ENCODE measurements at places on chromosomes 7 and 10.
A peak's percentile ranks its signal among the peaks of the same experiment; 100 is the strongest.

GRCh38 chr7:68417002-68417401 is 1181.3 kb upstream of the AUTS2 start:
- DNase-seq = no peak

DNA sequence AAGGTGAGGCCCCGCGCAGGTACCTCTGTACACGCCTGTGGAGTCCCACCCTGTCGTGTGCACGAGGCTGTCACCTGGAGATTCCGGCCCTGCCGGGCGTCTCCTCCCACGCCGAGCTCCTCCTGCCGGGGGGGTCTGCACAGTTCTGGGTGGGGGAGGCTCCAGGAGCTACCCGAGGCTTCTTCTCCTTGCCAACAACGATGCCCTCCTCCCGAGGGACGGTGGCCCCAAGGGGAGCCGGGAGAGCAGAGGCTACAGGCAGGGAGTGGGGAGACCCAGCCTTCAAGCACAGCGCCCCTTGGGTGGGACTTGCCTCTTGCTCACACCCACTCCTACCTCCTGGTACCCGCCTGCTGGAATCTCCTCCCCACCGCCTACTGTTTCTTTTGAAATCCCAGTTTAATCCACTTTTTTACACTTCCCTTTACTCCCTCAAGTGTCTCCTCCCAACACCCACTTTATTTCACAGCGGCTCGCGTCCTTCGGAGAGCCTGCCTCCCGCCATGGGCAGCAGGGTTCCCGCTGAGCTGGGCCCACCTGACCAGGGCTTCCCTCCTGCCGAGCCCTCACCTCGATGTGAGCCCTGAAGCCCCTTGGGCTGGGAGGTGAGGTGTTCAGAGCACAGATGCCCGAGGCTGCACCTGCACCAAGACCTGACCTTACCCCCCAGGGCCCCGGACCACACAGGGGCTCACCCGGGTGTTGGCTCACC is 338.1 kb downstream of the DNAJB6 start:
- DNase-seq = no peak

DNA sequence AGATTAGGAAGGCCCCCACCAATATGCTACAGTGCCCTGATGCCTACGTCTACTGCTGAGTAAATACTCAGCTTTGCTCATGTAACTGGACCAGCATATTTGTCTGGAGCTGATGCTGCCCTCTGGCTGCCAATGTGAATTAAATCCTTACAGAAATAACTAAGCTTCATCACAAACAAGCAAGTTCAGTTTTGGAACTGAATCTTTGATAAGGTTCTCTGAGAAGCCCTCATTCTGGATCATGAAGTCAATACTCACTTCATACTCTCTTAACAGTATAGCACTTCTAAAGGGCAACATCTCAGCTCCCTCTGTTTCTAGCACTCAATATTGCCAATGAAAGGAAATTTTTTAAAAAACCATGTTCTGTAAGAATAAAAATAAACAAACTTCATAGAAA is 246.7 kb downstream of the ETV1 start:
- no peak for DNase-seq

GRCh38 chr7:18027628-18028027 is at the start of gene PRPS1L1:
Gene PRPS1L1, minus strand, starts transcription at chr7:18027846.
- no peak for DNase-seq

DNA sequence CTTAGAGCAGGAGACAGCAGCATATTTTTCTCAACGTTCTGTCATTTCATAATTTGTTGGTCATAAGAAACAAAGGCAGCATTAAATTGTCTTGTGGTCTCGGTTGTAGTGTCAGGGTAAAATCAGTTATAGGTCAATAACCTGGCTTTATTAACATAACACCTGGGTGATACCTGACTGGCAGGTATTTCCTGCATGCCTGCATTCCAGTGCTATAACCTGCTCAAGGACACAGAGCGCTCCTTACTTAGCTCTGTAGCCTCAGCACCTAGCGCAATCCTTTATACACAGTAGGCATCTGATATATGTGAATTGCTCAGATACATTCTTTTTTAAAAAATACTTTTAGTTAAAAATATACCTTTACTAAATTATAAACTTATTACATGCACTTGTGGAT is 38.9 kb upstream of the PRKG1 start:
- no peak for DNase-seq

DNA sequence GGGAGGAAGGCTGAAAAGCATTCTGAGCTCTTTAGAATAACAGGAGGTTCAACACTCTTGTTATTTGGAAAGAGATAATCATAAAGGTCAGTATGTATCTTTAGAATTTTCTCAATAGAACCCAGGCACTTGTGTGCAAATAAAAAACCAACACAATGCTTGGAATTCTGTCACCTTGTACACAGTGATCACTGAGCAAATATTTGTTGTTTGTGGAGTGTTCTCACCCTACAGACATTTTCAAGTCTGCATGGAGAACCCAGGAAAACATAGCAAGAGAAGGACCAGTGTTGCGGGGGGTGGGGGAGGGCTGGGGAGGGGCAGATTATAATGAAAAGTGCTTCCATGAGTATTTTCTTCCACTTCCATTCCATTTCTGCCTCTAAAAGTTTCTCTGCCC is 87.4 kb downstream of the FAM107B start:
- no peak for DNase-seq

DNA sequence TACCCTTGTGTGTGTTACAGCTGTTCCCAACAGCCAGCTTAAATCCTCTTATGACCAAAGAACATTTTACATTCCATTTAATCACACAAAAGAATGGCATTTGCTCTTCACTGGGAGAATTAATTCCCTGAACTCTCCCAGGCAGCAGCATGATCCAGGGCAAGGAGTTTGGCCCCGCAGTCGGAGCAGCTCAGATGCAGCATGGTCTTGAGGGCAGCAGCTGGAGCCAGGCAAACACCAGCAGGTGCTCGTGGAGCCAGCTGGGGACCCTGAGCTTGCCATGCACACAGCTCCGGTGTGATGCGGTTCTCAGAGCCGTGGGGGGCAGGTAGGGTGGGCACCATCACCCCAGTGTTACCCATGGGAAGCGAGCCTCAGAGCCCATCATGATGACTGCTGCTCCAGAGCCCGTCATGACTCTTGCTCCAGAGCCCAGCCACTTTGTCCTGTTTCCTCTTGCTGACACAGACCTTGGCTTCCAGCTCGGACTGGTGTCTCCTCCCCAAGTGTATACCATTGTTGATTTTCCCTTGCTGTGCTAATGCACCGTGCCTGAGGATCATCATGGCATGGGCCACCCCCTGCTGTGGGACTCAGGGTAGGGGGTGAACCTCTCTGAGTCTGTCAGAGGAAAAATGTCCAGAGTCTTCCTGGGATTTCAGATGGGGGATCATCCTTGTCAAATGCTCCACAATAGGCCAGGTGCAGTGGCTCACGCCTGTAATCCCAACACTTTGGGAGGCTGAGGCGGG is 75.8 kb downstream of the ZRANB1 start:
- DNase-seq = no peak

- DNase-seq = peak; percentile 14
Measured at GRCh38 chr7:149725916-149726315, 47.5 kb downstream of the ZNF467 start.
